ENCODE measurements at places on chromosomes 2 and 18.

DNA sequence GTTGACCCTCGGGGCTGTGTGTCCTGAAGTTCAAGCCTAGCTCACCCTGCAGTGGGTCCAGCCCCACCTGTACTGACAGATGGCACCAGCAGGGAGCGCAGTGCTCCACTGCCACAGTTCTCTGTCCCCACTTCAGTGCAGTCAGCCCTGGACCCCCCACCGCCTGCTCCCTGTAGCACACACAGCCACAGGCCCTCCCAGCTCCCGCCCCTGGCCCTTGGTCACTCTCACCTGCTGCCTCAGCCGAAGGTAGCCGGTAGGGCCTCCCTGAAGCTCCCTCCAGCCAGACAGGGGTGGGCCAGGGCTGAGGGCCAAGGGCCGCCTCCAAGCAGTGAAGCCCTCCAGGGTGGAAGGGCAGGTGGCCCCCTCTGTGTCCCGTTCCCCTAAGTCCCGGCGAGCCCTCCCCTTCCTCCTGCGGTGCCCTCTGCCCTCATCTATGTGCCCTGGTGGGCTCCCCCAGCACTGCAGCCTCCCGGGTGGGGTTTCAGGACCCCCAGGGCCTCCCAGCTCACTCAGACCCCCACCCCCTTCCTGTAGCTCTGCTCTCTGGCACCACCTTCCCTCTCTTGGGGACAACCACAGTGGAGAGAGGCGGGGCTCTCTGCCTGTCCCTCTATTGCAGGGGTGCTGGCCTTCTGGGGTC lies 10.8 kb upstream of the ALPP start:
- no peak for DNase-seq

DNA sequence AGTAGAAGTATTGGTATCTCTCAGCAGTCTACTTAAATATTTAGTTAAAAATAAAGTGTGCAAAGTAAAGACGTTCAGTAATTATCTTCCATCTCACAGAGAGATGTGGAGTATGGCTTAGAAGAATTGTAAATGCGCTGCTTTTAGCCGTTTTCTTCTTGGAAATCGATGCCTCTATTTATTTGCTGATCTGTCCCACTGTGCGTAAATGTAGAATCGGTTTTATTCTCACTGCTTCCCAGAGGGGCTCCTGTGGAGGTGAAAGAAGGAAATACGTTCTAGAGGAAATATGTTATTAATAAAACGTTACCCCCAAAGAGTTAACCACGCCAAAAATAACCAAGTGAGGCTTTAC lies 1.9 kb downstream of the NPAS2 start:
- DNase-seq: no peak

DNA sequence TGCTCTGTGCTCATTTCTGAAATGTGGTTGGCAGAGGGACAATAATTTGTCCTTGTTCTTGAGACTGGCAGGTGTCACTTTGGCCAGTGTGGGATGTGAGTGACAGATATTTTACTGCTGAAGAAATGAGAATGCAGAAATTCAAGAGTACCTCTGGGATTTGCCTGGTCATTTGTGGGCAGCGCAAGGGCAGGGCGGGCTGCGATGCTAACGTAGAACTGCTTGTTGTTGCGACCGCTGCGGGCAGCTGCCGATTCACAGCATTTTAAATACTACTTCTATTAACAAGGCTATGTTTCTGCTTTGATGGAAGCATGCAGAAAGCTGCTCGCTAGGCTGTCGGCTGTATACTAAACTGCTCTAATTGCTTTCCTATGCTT lies 268.6 kb downstream of the FIGN start:
- no peak for DNase-seq

DNA sequence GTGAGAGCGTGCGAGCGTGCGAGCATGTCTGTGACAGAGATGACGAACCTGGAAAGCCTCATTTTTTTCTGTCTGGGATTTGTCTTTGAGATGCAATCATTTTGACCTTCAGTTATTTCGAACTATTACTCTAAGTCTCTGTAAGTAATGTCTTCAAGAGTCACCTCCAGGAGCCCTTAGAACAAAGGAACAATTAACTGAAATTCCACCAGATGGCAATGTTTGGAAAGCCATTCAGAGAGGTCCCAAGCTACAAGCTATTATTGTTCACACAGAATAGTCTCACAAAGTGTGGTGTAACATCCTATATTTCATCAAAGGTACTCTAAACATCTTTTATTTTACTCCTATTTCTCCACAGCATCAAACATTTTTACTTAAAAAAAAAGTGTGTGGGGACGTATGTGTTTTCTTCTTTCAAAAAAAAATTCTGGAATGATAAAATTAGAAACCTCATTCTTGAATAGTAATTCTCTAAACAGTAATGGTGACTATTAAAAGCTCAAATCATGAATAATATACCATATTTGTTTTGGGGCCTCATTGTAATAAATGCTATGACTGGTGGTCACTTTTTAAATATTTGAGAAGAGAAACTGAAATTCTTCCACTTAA lies 35.1 kb upstream of the MAPRE2 start:
- DNase-seq: peak; percentile 50

- DNase-seq: no peak
Observed at GRCh38 chr2:9574331-9574730, 18.7 kb upstream of the ADAM17 start.

All from NCI-H1105 (cell line).